CD4-positive, alpha-beta T cell treated with Interleukin-6 at 100 ng/mL for 8 hours (primary cell): ENCODE measurements at places on chromosomes 7 and 10.

DNA sequence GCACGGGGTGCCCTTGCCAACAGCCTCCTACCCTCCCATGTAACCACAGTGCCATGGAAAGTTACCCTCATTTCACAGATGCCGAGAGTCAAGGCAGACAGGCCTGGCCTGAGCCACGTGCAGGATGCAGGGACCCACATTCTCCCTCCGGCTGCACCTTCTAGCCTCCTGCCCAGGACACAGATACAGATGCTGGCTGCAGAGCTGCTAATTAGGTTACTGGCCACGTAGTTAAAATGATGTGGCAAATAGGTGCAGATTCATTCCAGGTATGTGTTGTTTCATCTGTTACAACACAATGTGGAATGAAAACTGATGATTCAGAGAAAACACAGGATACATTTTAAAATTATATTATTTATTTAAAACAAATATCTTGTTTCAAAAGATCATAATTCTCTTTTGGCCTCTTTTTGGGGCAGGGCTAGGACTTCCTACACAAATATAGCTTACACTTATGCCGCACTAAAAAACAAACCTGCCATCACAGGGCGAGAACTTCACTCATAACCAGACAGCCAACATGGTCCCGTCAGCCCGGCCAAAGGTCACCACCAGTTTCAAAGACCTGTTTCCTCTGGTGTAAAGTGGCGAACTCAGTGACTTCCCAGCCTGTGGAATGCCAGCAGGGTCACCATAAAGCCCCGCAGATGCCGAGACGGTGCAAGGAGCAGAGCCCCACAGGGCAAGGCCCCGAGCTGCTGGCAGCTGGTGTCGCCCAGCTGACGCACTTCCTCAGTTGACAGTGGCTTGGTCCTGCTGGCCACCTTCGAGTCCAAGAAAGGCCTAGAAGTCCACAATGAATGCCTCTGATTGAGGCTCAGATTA is 83.5 kb downstream of the TNS3 start:
- no peak for DNase-seq

- DNase-seq: no peak
Observed at GRCh38 chr7:15737601-15738000, 51.1 kb upstream of the MEOX2 start.

DNA sequence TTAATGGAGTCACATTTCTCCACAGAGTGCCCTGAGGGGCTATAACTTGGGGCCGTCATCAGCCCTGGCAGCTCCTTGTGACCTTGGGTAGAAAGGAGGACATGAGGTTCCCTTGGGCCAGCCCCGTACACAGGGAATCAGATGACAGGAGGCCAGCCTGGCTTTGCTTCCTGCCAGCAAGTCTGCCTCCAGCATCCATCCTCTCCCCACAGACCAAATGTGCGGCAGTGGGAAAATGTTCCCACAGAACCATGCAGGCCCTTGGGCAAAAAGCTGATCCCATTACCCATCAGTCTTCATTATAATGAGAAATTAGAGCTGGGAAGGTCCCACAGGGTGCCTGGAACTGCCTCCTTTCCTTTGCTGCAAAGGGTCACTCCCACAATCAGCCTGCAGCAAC is 908.3 kb downstream of the GRID1 start:
- DNase-seq: no peak

GRCh38 chr7:105673367-105674084 is 92.2 kb upstream of the EFCAB10 start:
- no peak for DNase-seq

DNA sequence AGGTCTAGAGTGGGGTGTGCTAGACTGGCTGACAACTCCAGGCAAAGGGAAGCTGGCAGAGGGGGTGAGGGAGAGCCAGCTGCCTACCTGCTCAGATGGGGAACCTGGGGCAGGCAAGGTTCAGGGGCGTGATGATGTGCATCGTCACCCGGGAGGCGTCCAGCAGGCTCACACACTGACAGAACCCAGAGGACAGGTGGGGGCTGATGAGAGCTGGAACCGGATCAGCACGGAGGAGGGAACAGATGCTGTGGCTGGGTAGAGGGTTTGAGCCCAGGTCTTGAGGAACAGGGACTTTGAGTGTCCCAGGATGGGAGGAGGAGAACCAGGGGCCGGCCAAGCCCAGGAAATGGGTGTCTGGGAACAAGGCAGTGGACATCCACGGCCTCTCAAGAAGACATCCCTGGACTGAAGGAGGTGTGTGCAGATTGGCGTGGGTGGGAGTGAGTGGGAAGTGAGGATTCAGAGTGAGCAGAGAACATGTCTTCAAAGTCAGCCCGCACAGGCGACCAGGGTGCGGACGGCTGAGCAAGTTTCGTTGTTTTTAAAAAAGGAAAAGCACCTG is 3.9 kb downstream of the RASGEF1A start:
- DNase-seq: no peak

GRCh38 chr7:425794-426188 is 93.9 kb downstream of the PDGFA start:
- no peak for DNase-seq

DNA sequence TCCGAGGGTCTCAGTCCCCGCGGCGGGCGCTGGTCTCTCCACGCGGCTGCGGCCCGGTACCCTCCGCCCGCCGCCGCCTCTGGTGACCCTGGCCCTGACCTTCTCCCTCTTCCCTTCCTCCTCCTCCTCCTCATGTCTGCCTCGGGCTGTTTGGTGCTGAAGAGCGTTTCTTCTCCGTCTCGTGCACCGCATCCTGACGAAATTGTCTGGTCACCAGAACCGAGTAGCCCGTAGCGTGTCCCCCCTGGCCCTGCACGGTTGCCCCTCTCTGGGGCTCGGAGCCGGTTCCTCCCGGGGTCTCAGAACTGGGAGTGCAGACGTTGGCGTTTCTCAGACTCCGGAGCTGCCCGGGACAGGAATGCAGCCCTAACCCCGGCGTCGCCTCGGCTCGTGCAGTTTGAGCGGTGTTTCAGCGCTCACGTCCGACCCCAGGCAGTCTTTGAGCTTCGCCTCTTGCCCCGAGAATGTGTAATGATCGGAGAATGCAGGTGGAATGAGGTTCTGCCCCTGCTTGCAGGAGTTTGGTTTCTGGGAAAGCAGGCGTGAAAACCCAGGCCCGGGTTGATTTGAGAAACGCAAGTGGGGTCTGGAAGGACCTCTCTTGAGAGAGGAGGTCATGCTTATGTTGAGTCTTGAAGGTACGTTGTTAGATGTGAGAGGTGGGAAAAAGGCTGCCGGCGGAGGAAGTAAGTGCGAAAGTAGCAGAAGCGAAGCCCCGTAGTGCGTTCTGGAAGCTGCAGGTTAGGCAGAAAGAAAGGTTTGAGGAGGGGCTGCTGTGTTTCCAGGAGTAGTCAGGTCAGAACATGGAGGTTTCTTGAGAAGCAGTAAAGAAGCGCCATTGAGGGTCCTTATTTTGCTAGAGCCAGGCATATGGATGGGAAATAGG is 743 bp downstream of the RBM17 start:
- DNase-seq: peak; percentile 11

- peak; percentile 40 for DNase-seq
Observed at GRCh38 chr10:90871279-90871765, 452 bp upstream of the RPP30 start.

GRCh38 chr10:61125560-61126170 is 181.7 kb upstream of the RHOBTB1 start:
- no peak for DNase-seq

DNA sequence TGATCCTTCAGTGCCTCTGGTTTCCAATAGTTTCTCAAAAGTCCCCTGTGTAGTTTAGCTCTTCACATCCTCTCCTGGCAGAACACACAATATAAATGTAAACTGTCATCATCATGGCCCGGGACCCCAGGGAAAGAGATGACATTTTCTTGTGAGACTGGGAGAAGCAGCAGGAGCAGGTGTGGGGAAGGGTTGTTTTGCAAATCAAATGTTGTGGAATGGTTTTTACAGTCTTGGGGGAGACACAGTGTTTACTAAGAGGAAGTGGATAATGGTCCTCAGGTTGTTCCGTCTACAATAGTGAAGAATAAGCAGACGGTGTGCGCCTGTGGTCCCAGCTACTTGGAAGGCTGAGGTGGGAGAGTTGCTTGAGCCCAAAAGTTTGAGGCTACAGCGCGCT is 159.1 kb downstream of the SEC23IP start:
- DNase-seq: no peak

DNA sequence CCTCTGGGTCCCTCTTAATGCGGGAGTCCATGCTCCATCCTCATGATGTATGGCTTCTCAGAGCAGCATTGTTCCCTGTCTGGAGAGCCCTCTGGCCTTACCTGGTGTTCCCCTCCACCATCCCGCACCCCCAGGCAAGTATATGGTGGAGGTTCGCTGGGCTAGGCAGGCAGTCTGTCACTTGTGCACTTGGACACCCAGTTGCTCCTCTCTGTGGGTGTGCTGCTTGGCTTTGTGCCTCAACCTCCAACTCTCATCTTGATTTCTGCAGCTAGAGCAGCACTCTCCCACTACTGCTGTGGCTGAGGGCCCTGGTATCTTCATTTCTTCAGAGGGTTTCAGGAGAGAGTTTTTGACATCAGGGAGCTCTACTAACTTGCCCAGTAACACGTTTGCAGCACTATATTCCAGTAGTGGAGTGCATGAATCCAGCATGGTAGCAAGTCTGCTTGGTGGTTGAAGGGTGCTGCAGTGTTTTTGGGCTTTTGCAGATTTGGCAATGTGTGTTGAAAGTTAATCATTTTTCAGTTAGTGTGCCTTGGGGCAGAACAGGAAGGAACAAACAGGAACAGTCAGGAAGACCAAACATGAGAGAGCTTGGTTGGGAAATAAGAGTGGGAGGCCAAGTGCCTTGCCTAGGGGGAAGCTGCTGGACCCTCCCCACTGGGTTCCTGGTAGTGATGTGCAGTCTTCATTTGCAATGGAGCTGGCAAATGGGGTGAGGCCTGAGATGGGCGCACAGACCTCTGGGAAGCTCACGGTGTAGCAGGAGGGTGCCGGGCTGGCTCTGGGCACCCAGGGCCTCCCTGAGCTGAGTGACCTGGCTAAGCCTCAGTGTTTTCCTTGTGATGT is 37.4 kb downstream of the TSPAN14 start:
- DNase-seq: no peak

- no peak for DNase-seq
Observed at GRCh38 chr10:26494018-26494417, 55.9 kb downstream of the APBB1IP start.

DNA sequence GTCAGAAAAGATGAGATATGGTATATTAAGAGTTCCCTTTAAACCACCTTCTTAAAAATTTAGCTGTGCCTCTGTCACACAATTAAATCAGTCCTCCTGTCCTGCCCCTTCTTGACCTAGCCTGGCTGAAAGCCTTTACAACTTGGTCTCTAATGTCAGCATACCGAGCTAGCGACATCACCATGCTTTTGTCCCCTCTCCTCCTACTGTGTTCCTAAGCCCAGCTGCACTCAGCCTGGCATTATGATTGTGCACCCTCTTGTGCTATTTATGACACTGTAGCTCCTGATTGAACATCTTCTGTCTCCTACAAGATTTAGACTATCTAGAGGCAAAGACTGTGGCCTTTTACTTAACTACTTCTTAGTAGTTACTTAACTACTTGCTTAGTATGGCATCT is 29.2 kb downstream of the TDRD1 start:
- no peak for DNase-seq

GRCh38 chr10:90992462-90992861 is 71.6 kb upstream of the ANKRD1 start:
- DNase-seq: no peak

DNA sequence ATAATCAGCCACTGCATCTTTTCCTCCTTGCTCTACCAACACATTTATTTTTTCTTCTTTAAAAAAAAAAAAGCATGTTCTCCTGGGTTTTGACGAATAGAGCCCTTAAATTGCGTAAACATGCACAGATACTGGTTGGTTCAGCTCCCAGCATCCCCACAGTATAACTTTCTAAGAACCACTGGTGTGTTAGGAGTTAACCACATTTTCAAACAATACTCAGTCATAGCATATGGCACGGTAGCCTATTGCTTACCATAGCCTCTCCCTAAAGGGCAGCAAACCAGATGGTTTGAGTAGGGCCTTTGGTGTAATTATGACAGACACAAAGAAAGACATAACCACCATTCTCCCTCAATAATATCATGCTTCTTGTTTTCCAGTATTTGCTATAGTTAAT is 145.0 kb downstream of the LRRC4 start:
- DNase-seq: no peak

DNA sequence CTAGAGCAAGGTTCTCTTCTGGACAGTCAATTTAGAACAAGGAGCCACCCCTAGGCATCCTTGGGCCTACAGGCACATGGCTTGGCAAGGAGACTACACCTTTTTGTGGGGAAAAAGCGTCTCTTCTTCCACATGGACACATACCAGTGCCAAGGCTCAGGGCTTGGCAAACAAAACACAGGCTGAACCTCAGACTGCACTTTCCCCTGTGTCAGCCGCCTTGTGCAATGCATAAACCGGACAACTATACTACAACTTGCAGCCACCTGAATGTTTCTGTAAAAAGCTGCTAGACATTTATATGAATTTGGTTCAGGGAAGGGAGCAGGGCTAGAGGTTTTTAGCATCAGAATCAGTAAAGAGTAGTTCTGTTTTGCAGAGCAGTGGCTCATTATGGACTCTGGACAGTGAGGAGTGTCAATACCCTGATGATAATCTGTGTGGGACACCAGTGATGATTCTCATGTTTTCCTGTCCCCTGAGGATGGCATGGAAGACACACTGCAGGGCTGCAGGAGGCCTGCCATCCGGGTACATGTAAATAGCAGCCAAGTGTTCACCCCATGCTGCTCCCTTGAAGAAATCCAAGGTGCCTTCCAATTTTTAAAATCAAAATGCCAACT is 118.9 kb downstream of the GATA3 start:
- DNase-seq: no peak

GRCh38 chr7:153090764-153091163 is 331.2 kb downstream of the ACTR3B start:
- no peak for DNase-seq

GRCh38 chr7:139820089-139820488 is 9.0 kb upstream of the TBXAS1 start:
- no peak for DNase-seq

DNA sequence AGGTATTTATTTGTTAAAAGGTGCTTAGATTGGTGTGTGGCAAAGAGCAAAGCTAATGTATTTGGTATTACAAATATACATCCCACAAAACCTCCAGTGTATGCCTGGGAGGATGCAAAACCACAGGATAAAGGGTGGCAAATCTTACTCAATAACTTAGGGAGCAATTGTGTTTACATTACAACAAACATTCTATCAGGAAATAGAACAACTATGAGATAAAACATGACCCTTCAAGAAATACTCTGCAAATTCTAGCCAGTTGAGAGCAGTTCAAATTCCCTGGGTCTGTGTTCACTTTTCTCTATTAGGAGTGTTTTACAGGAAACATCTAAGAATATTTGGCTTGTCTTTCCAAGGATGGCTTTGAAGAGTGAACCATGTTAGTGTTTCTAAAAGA is 64.9 kb downstream of the CUL1 start:
- DNase-seq: no peak

DNA sequence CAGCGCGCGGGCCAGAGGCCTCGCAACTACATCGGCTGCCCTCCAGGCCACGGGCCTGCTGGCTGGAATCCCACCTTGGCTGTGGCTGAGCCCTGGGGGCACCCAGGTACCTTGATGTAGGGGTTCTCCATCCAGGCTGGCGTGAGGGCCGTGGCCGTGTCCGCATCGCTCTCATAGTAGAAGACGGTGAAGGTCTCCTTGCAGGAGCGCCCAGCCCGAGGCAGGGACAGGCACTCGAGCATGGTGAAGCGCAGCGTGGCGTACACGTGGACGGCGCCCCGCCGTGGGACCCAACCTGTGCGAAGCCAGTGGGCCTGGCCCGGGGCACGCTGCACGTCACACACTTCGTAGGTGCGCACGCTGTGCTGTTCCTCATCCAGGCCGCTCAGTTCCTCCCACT is 3.8 kb downstream of the EPHB4 start:
- no peak for DNase-seq
